ENCODE measurements at places on chromosomes 1 and 21.

DNA sequence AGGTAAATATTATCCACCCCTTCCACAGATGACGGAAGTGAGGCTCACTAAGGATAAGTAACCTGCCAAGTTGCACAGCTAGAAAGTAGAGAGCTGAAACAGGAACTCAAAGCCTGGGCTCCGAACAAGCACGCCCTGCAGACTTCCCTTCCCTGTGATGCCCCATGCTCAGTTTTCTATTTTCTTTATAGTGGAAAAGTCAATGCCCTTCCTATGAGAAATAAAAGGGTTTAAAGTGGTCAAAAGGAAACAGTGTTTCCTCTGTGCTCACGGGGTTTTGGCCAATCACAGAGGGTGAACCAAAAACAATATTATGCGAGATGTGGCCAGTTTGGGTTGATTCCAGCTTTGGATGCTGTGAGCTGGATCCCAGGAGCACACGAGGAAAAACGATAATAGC, 44.5 kb downstream of the DDR2 start:
- no peak for DNase-seq

- DNase-seq, result no peak
Observed at GRCh38 chr1:1966071-1966740, 37.4 kb downstream of the CFAP74 start.

- DNase-seq, result no peak
Observed at GRCh38 chr1:170355267-170355801, 176.6 kb upstream of the GORAB start.

DNA sequence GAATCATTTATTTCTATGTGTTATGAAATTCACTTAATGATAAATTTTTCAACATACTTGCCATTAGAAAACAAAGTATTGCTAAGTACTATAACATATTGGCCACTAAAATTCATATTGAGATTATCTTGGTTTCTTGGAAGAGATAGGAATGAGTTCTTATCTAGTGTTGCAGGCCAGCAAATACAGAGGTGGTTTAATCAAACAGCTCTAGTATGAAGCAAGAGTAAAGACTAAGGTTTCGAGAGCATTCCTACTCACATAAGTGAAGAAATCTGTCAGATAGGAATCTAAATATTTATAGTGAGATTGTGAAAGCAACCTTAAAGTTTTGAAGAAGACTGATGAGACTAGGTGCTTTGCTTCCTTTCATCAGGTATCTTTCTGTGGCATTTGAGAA, 37.9 kb upstream of the FOXE3 start:
- no peak for DNase-seq

- DNase-seq, result no peak
Observed at GRCh38 chr1:3525551-3526482, 71.4 kb downstream of the ARHGEF16 start.

DNA sequence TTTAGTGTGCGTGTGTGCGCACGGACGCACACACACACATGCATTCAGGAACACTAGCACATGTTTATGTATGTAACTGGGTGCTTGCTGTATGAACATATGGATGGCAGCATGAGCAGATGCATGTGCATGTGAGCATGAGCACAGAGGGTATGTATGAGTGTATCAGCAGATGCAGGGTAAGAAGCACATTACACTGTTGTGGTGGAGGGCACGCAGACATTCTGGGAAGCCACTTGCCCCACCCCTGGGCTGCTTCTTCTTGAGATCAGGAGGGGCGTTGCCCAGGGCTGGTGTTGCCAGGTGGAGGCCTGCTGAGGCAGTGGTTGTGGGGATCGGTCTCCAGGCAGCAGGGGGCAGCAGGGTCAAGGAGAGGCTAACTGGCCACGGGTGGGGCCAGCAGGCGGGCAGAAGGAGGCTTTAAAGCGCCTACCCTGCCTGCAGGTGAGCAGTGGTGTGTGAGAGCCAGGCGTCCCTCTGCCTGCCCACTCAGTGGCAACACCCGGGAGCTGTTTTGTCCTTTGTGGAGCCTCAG, 3.9 kb upstream of the P3R3URF start:
- DNase-seq, result no peak

- peak; percentile 36 for DNase-seq
Observed at GRCh38 chr1:64470665-64471217, 812 bp downstream of the CACHD1 start.
